Temporal lobe (tissue), 4 donors: ENCODE measurements at places on chromosomes 7 and 10. TPM values are rescaled to one million over a fixed set of nuclear protein-coding genes. Genes with fewer than 3 reads are reported as not detected.

The PKD1L1 gene
- 0.25 TPM for total RNA-seq

The CXCL12 gene
- total RNA-seq: 15.0 TPM

The CALHM3 gene
- total RNA-seq: not detected

The C10orf62 gene
- total RNA-seq: not detected
